ENCODE measurements at places on chromosomes 16 and 17. TPM values are rescaled to one million over a fixed set of nuclear protein-coding genes. Genes with fewer than 3 reads are reported as not detected.

The CCDC144A gene
- total RNA-seq: not detected

DNA sequence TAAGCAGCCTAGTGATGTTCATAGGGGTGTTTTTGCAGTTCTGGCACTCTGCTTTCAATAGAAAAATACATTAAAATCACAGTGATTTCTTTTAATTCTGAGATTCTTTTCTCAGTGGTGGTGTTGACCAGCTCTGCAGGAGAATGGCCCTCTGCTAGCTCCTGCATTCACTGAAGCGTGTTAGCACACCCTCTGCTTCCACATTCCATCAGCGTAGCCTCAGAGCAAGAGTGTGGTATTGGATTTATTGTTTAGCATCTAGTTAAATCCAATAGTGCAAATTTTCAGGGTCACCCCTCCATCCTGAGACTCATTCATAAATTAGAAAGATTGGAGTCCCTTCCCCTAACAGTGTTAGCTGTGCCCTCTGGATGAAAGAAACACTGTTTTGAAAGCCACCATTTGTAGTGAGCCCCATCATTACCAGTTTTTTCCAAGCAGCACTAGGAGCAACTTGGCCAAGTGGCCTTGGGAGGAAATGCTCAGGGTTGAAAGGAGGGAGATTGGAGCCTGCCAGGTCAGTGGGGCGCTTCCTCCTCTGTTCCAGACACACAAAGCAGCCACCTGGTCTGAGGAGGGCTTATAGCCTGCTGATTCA is 45.7 kb downstream of the B9D1 start:
- no peak for DNase-seq

DNA sequence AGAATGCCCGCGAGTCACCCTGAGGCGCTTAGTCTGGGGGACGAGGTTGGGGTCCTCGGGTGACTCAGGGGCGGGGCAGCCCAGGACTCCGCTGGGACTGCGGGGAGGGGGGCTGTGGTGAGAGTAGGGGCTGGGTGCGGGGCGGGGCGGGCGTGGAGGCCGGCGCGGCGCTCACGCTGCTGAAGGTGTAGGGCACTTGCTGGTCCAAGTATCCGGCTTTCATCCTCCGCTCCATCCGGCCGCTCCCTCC is 832 bp downstream of the ETV4 start:
- no peak for DNase-seq

The ABCC3 gene
- 6.4 TPM for total RNA-seq

GRCh38 chr16:66127459-66128370 is 238.8 kb upstream of the CDH5 start:
- DNase-seq: peak; percentile 15

The CA7 gene
- not detected for total RNA-seq

DNA sequence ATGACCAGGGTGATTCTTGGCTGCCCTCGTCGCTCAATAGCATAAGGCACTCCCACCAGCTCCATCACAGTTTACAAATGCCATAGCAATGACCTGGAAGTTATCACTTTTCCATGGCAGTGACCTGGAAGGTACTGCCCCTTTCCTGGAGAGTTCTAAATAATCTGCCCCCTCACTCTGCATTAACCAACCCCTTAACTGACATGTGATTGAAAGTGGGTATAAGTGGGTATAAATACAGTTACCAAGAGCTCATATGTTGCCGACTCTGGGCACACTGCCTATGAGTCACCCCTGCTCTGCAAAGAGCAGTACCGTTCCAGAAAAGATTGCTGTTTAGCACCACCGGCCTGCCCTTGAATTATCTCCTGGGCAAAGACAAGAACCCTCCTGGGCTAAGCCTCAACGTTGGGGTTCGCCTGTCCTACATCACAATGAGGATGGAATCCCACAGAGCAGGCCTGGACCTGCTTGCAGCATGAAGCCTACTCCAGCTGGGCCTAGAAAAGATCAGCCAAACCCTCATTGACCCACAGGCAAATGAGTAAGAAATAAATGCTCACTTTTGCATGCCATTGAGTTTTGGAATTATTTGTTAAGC is 95.2 kb upstream of the SEC14L1 start:
- peak; percentile 71 for DNase-seq

GRCh38 chr16:50580180-50580798 is 32.1 kb downstream of the NKD1 start:
- no peak for DNase-seq

GRCh38 chr17:78368348-78368747 is 8.5 kb upstream of the SOCS3 start:
- no peak for DNase-seq

- no peak for DNase-seq
Measured at GRCh38 chr16:68696514-68696913, 40.6 kb upstream of the CDH1 start.

GRCh38 chr17:19703106-19703827 is 13.1 kb downstream of the SLC47A2 start:
- no peak for DNase-seq

- DNase-seq: no peak
Measured at GRCh38 chr16:23947838-23948237, 112.1 kb downstream of the PRKCB start.

- DNase-seq: no peak
Measured at GRCh38 chr16:1541293-1542165, 8.1 kb downstream of the TMEM204 start.

DNA sequence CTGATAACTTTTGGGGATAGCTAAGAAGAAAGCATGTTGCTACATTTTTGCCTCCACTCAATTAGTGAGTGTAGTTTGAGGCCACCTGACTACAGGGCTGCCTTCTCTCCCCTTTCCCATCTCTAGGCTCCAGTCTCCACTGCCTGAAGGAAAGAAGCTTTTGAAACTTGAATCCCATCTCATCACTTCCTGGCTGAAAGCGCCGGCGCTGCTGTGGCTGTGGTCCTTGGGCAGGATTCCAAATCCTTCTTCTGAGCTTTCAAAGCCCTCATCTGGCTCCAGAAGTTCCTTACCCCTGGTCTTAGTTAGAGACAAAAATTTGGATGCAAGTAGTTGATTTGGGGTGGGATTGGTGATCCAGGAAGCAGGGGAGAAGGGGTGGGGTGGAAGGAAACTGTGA is 119.4 kb downstream of the FOXL1 start:
- peak; percentile 53 for DNase-seq

DNA sequence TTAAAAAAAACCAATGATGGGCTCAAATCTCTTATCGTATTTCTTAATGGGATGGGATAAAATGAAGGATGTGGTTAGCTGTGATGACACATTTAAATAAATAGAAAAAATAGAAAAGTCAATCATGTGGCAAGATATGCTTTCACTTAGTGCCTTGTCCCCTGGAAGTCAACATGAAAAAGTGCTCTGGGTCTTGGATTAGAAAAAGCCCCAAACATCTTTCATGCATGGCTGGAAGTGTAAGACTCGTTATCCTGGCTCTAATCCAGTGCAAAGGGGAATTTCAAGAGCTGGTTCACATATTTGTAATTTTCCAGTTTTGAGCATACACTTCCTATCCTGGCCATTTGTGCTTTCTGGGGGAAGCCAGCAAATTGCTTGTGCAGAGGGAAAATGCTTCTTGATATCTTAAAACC is 160.9 kb downstream of the MAP2K6 start:
- DNase-seq: peak; percentile 86

The CCL17 gene
- total RNA-seq: not detected

The DCAF7 gene
- total RNA-seq: 28.0 TPM

The VPS35 gene
- total RNA-seq: 66.1 TPM

GRCh38 chr17:78753316-78754250 is 28.5 kb downstream of the CYTH1 start:
- DNase-seq: no peak

DNA sequence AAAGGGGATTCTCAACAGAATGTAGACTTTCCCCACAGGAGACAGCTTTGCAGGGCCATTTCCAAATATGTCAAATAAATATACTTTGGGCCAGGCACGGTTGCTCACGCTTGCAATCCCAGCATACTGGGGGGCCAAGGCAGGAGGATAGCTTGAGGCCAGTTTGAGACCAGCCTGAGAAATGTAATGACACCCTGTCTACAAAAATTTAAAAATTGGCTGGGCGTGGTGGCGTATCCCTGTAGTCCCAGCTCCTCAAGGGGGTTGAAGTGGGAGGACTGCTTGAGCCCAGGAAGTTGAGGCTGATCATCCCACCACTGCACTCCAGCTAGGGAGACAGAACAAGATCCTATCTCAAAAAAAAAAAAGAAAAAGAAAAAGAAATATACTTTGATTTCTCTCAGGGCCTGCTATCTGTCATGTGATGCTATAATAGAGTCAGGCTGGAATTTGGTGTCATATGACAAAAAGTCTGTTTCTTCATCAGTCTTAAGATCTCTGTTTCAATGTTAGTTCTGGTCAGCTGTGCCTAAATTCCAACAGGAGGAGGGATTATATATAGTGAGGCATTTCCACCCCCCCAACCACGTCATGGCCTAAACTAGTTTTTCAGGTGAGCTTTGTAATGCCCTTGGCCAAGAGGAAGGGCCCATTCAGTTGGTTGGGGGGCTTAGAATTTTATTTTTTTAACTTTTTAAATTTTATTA is 4.3 kb upstream of the ZDHHC7 start:
- no peak for DNase-seq

- DNase-seq: peak; percentile 76
Measured at GRCh38 chr16:80300876-80301275, 239.9 kb upstream of the DYNLRB2 start.

The ATP6V0A1 gene
- total RNA-seq: 11.8 TPM

- no peak for DNase-seq
Measured at GRCh38 chr16:53541326-53541725, 38.3 kb upstream of the AKTIP start.

The CD300LB gene
- total RNA-seq: not detected

- DNase-seq: no peak
Measured at GRCh38 chr17:42740699-42741098, 4.1 kb downstream of the EZH1 start.

The ENPP7 gene
- not detected for total RNA-seq

GRCh38 chr17:79831265-79832217 is 7.7 kb downstream of the CBX4 start:
- DNase-seq: no peak

The PRR29 gene
- 0.08 TPM for total RNA-seq

GRCh38 chr17:78271419-78272170 is 40.2 kb downstream of the TMEM235 start:
- no peak for DNase-seq

The TMIGD1 gene
- total RNA-seq: not detected

DNA sequence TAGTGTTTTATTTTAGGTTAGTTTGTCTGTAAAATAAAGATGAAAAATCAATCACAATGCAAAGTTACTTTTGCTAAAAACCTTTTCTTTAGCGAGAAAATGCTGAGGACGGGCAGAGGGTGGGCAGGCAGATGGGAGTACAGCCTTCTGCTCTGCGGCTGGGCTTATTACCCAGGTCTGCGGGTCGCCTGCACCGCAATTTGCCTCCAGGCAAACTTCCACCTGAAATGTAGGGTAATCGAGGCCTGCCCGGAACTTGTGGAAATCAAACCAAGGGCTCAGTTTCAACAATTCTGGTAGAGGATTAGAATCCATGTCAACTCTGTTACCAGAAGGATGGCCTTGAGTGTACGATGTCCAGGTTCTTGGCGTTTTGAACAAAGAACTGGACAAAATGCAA is 22.3 kb upstream of the MMD start:
- no peak for DNase-seq

- peak; percentile 53 for DNase-seq
Measured at GRCh38 chr16:1003391-1004347, 22.1 kb downstream of the SOX8 start.

GRCh38 chr17:37317867-37318266 is 57.9 kb upstream of the C17orf78 start:
- DNase-seq: no peak

DNA sequence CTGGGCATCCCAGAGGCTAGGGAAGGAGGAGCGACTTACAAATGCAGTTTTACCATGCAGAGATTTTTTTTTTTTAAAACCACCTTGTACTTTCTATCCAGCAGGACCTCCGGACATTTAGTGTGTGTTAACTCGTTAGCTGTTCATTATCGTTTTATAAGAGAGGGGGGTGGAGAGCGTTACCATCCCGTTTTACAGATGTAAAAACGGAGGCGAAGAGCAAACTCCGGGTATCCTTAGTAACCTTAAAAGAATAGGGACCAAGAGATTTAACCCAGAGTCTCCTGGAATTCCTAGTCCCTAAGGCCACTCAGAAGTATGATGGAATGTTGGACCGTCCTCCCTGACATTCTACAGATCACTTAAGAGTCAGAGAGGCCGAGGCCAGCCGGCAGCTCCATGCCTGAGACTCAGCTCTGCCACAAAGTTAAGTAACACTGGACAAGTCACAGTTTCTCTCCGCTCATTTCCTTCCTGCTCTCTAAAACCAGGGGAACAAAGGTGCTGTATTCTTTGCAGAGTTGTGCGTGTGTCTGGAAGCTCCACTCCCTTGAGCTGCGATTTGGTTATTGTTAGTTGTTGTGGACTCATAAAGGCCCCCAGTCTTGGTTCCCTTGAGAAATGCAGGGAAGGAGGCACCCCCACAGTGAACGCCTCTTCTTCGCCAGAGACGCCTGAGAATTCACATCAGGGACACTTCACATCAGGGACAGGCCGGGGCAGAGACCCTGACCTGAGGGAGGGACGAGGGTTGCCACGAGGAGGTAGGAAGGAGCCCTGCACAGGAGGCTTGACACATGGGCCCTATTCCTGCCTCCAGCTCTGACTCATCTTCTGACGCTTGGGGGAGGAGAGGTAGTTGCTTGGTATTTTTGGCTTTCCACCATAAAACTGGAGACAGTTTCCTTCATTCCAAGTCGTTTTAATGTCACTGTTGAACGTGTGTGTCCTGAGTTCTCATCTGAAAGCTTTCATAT is 1.2 kb downstream of the DUSP14 start:
- DNase-seq: peak; percentile 88

DNA sequence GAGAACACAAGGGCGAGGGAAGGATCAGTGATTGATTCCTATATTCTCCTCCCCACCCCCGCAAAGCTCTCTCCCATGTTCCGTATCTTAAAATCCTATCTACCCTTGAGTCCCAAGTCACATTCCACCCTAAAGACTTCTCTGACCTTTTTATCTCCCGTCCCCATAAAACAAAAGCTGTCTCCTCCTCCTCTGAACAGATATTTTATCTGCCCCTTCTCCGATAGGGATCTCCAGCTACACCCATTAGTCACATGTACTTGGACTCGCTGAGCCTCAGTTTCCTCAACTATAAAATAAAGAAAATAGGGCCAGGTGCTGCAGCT is 12.8 kb downstream of the GGA2 start:
- DNase-seq: no peak

DNA sequence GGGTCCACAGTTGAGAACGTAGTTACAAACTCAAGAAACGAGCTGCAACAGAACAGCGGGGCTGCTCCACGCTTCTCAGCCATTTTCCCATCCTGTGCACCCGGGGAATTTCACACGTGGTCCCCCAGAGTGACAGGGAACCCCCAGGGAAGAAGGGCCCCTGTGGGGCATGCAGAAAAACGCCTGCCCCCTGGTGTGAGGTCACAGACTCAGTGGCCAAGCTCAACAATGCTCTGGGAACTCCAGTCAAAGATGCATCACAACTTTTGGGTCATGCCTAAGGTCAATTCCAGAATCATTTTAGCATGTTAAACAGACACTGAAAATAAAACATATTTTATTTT is 115.4 kb downstream of the ZNF778 start:
- DNase-seq: no peak

DNA sequence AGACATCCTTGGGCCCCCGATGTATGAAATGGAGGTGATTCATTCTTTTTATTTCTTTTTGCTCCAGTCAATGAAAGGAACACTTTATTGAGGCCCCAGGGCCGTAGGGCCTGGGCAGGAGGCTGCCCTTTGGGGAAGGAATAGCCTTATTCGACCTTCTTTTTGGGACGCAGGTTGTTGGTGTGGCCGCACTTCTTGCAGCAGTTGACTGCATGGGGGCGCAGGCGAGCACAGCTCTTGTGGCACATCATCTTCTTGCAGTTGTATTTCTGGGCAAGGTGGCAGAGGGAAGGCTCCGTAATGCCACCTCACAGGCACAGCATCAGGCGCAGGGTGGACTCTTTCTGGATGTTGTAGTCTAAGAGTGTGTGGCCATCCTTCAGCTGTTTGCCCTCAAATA is 50.9 kb downstream of the SIAH1 start:
- no peak for DNase-seq

The KRTAP4-8 gene
- total RNA-seq: not detected

Data from HT1080 (cell line).